ENCODE measurements at places on chromosomes 4 and X.

DNA sequence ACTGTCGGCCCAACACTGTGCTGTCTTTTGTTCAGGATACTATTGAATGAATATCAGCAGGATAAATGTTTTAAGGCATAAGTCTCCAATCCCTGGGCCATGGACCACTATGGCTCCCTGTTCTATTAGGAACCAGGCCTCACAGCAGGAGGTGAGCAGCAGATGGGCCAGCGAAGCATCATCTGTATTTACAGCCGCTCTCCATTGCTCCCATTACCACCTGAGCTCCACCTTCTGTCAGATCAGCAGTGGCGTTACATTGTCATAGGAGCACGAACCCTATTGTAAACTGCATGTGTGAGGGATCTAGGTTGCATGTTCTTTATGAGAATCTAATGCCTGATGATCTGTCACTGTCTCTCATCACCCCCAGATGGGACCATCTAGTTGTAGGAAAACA, 3.7 kb upstream of the APLN start:
- no peak for DNase-seq

GRCh38 chr4:8321220-8321619, 51.7 kb downstream of the HTRA3 start:
- DNase-seq = no peak

DNA sequence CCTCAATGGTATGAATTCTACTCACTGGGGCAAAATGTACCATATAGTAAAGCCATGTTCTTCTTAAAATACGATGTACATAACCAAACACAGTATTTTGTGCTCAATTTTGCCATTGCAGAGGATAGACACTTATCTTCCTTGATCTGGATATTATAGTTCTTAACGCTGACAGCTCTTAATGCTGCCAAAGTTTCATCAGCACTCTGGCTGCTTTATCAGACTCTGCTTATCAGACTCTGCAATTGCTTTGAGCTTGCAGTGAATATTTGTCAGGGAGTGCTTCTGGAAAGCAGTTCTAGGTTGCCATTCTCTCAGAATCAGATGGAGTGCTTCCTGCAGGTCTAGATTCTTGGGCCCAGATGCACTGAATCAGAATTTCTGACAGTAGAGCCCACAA, 863.1 kb downstream of the CCSER1 start:
- DNase-seq = no peak

- no peak for DNase-seq
These were observed 190.6 kb downstream of the CEP135 start for GRCh38 chr4:56139241-56139827.

GRCh38 chr4:1327526-1328266, 19.3 kb upstream of the UVSSA start:
- DNase-seq = no peak

DNA sequence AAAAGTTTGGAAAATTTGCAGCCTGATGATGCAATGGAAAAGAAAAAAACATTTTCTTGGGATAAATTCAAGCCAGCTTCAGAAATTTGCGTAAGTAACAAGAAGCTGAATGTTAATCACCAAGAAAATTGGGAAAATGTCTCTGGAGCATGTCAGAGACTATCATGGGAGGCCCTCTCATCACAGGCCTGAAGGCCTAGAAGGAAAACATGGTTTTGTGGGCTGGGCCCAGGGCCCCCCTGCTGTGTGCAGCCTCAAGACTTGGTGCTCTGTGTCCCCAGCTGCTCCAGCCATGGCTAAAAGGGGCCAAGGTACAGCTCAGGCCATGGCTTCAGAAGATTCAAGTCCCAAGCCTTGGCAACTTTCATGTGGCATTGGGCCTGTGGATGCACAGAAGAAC, 1049.8 kb upstream of the GRIA3 start:
- DNase-seq = no peak

DNA sequence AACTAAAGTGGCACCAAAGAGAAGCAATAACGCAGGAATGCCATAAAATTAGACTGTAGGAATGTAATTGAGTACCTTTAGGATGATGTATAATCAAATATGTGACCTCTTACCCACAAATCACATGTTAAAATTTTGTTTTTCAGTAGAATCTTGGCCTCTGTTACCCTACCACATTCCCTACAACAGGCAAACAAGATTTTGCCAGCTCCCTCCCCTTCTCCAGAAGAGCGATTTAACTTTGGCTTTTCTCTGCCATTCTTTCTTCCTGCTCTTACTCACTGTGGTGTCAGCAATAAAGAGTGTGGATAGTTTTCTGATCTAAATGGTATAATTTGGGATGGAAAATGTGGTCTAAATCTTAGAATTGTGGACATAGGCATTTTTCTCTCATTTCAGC, 57.2 kb downstream of the TRIM2 start:
- no peak for DNase-seq
